CD4-positive, alpha-beta T cell treated with Interferon gamma for 1 hour (primary cell): ENCODE measurements at places on chromosomes 11 and 22.

- no peak for DNase-seq
Measured at GRCh38 chr11:98300719-98301118, 720.0 kb upstream of the CNTN5 start.

DNA sequence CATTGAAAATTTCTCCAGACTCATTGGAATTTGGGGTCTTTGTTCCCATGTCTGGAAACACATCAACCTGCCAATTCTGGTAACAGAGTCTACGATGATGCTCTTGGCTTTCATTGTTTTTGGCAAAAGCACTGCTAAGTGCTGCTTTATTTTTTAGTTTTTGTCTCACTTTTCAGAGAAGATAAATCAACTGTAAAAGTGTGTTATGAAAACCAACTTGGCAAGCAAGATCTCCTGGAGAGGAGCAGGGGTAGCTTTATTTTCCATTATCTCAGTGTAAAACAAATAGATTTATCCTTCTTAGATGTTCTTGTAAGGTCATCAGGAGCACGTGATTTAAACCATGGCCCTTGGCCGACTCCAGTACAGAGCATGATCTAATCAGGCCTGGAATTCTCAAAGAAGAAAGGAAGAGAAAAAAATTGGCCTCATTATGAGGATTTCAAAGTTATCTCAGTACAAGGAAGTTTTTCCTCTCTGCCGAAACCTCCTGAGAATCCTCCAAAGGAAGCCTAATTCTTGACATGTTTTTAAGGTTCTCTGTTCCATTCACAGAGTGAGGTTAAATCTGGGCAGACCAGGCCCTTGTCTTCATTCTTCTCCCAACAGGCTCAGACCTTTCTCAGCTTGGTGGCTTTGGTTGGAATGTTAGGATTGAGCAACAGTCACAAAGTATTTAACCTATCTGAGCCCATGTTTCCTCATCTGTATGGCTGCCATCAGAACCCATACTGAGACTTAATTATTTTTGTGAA, 16.4 kb upstream of the PAMR1 start:
- no peak for DNase-seq

DNA sequence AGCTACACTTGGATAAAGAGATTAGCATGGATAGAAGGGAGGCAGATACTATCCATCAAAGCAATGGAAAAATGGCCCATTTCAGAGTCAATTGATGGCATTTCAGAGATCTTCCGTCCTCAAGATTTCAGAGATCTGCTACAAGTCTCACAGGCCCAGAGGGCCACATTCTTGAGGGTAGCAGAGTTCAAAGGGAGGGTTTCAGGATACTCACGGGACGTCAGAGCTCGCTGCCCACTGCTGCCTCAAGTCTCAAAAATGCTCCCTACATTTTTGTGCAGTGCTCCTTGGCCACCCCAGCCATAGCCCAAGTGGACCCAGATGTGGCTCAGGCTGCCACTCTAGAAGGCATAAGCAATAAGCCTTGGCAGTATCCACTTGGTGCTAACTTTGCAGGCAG, 24.9 kb downstream of the RTL6 start:
- DNase-seq: no peak

DNA sequence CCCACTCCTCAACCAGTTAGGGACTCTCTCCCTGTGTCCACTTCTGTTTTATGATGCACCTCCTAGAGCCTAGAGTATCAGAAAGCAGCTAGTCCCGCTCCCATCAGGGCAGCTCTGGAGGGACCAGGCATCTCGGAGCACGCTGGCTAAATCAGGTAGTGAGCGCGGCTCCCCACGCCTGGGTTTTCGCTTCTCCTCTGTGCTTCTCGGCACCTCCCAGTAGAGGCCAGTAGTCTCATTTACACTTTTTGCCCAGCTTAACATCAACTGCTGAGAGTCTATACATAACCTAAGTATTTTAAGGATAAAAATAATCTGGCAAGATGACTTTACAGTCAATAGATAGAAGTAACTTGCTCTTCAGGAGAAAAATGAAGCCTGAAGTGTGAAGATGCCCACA, 473.8 kb downstream of the OPCML start:
- DNase-seq: no peak

DNA sequence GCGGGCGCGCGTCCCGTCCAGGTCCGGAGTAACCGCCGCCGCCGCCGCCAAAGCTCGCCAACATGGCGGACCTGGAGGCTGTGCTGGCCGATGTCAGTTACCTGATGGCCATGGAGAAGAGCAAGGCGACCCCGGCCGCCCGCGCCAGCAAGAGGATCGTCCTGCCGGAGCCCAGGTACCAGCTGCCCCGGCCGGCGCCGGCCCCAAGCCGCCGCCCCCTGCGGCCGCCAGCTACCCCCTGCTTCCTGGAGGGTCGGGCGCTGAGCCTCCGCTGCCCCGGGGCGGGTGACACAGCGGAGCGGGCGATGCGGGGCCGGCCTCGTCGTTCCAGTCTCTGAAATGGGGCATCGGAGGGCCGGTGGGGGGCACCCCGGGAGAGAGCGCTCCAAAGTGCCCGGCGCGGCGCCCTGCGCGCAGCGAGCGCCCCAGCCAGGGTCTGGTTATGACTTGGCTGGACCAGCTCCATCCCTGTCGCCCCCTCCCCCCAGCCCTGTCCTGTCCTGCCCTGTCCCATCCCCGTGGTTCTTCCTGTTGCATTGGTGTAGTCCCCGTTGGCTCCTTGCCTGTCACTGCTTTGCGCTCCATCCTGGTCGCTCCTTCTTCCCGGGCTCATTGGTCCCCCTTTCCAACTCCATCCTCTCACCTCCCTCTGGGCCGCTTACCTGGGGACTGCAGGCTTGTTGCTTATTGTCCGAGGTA, 653 bp downstream of the GRK3 start:
- no peak for DNase-seq

DNA sequence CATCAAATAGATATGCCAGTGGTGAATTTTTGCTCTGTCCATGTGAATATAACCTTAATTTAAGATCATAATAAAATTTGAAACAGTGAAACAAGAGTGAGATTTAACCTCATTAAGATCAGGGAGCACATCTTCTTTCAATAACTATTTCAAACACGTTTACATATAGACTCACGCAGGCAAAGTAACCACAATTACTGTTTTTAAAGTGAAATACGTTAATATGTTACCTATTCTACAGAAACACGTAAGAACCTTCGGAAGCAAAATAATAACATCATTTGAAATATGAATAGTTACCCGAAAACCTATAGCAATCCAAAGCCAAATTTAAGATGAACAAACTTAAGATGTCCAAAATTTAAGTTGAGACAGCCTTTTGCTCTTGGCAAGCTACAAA, 136.2 kb upstream of the ZC3H12C start:
- no peak for DNase-seq

GRCh38 chr11:28269586-28269985, 161.4 kb downstream of the METTL15 start:
- DNase-seq: no peak

- peak; percentile 77 for DNase-seq
Measured at GRCh38 chr22:36409911-36410756, 22.4 kb upstream of the MYH9 start.

DNA sequence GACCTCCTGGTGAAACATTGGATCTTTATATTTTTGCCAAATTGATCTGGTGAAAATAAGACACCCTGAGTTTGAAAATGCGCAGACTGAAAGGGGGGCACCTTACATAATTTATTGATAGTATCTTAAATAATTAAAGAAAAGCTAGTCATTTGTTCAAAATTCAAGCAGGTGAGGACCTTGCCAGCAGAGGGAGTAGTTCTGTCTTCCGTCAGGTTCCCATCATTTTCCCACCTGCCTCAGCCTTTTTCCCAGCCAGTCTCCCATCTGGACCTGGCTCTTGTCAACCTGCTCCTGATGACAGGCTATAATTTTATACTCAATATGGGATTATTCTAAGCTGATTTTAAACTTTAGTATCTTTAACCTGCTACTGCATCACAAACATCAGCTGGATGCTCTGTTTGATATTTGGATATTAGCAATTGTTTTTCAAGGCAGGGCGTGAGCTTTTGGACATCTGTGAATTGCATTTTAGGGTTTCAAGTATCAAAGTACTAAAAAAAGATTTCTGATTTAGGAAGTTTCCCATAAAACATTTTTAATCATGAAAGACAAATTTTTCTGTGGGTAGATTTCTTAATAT, 132.0 kb downstream of the ELP4 start:
- DNase-seq: no peak

GRCh38 chr22:40519284-40519947, 117.1 kb downstream of the MRTFA start:
- no peak for DNase-seq

- DNase-seq: no peak
Measured at GRCh38 chr11:102518296-102519094, 12.1 kb downstream of the MMP7 start.

- no peak for DNase-seq
Measured at GRCh38 chr22:45918459-45919370, 58.2 kb downstream of the WNT7B start.

DNA sequence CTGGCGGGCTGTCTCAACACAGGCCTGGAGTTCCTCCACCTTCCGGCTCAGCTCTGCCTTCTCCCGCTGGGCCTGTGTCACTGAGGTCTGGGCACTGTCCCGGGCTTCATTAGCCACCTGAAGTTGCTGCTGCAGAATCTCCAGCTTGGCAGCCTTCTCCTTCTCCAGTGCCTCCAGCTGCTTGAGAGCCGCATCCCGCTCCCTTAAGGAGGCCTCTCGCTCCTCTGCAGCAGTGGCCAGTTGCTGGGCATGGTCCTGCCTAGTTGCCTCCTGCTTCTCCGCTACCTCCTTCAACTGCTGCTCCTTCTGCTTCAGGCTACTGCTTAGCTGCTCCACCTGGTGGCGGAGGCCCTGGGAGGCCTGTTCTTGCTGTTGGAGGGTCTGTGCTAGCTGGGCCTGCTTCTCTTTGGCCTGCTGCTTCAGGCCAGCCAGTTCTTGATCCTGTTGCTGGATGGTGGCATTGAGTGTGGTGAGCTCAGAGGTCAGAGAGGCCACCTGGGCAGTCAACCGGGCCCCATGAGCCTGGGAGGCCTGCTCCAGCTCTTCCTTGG, 16.9 kb downstream of the IL18BP start:
- DNase-seq: no peak

- DNase-seq: no peak
Measured at GRCh38 chr22:45905924-45906865, 70.8 kb downstream of the WNT7B start.

- no peak for DNase-seq
Measured at GRCh38 chr11:121163658-121164308, 62.7 kb downstream of the TECTA start.

- no peak for DNase-seq
Measured at GRCh38 chr11:131465746-131466145, 95.3 kb downstream of the NTM start.

GRCh38 chr11:19432370-19433061, 191.8 kb upstream of the E2F8 start:
- DNase-seq: no peak

GRCh38 chr11:73538381-73538872, 59.5 kb downstream of the FAM168A start:
- DNase-seq: no peak

DNA sequence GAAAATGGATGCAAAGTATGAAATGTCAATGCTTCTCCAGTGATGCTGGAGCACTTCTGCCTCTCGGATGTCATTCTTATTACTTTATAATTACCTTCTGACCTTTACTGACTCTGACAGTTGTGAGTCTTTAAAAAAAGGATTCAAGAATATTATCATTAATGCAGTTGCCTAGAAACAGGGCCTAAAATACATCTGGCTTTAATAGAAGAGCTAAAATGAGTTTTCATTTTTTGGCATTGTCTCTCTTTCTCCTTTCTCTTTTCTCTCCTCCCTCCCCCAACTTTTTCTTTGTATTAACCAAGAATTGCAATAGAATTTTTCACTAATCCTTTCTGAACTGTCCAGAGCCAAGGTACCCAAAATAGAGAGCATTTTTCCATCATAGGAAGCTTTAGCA, 45.9 kb downstream of the FDX1 start:
- no peak for DNase-seq

GRCh38 chr11:118846181-118846935, 37.3 kb upstream of the CXCR5 start:
- DNase-seq: no peak

DNA sequence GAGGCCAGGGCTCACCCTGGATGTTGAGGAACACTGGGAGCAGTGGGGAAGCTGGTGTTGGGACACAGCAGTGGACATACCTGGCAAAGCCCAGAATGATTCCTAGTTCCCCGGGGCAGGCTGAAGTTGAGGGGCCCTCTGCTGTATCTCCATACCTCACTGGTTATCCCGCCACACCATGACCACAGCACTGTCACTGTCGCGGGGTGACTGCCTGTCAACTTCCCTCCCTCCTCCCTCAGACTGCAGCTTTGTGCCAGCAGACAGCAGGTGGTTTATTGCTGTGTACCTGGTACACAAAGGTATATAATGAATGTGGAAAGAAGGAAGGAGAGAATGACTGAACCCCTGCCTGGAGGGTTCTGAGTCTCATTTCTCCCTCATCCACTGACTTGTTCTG, 318.7 kb downstream of the TMEM135 start:
- DNase-seq: no peak

GRCh38 chr11:113664069-113664980, 41.8 kb downstream of the TMPRSS5 start:
- no peak for DNase-seq

DNA sequence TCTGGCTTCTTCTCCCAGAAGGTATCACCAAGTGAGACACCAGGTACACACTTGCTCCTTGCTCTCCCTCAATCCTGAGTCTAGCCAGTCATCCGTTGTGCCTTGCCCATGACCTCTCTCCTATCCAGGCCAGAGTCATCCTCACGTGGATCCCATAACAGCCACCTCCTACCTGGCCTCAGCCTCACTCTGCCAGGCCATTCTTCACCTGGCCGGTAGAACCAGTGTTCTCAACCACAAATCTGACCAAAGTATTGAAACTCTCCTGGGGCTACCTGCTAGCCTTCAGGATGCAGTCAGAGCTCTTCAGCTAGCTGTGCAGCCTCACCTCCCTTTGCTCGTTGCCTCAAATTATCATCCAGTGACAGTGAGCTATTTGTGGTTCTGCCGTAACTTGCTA, 37.7 kb downstream of the CHRDL2 start:
- DNase-seq: no peak

GRCh38 chr22:22376352-22376706, 131.7 kb downstream of the VPREB1 start:
- no peak for DNase-seq

DNA sequence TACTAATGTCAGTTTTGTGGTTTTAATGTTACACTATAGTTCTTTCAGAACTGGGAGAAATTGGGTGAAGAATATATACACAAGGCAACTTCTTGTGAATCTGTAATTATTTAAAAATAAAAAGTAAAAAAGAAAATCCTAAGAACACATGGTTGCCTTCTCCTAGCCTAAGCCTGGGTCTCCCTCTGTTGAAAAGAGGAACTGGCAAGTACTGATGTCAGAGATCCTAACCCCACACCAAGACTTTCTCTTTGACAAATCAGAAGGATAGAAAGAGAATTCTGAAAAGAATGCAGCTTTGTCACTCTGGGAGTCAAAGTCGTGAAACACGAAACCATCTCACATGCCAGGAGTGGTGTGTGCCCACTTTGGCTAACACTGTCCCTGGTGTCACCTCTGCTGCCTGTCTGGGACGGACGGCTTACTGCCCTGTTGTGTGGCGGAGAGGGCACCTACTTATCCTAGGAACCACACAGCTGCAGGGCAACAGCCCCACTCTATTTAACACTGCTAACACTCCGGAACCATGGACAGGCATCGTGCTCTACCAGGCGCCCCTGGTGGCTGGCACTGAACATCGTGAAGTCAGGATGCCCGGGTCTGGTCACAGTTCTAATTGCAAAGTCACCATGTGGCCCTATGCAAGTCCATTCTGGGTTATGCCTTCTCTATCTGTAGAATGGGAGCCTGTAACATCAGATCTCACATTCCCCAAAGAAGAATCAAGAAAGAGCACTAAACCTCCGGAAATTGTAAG, 108.7 kb upstream of the CD82 start:
- DNase-seq: no peak

GRCh38 chr11:113885897-113886296, 10.5 kb upstream of the USP28 start:
- no peak for DNase-seq
